ENCODE measurements at places on chromosomes 5 and 9. TPM values are rescaled to one million over a fixed set of nuclear protein-coding genes. Genes with fewer than 3 reads are reported as not detected.

- H3K27ac ChIP-seq: no peak overlapping the region
- no peaks in the 10 kb centered on the region for H3K36me3 ChIP-seq
- peaks cover 45% of the 10 kb centered on the region for H3K27me3 ChIP-seq
- H3K4me1 ChIP-seq: peaks cover 6% of the 10 kb centered on the region
- DNase-seq: no peak
These were observed 224.6 kb downstream of the SYK start for GRCh38 chr9:91026266-91026665.

Gene MARCHF11
- total RNA-seq: not detected

Gene CD74
- 455 TPM for total RNA-seq

- no peaks in the 10 kb centered on the region for H3K27me3 ChIP-seq
- no peak for DNase-seq
- no peak overlapping the region for H3K27ac ChIP-seq
- no peak overlapping the region for H3K4me3 ChIP-seq
These were observed 79.6 kb upstream of the FREM1 start for GRCh38 chr9:14989811-14990210.

DNA sequence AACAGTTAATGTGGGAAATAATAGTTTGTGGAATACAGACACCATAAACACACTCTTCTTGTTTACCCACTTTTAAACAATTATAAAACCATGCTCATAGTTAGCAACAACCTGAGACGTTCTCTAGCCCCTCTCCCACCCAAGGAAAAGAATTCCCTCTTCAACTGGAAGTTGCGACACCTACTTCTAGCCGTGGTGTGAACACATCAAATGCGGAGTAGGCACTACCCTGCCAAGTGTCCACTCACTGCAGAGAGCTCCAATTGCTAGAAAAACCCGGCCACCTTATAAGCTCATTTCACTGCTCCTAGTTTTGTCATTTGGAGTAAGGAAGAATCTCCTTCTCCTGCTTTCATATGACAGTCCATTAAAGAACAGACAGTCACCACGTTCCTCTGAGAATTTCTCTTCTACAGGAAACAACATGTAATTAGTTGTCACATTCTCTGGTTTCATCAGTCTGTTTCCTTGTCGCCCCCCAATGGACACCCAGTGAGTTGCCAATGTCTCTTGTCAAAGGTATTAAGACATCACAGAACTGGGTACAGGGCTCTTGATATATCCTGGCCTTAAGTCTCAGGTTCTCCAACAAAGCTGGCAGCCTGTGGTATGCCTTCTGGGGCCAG, 47.3 kb downstream of the PRLR start:
- no peak overlapping the region for H3K27ac ChIP-seq
- H3K4me3 ChIP-seq: no peak overlapping the region
- H3K36me3 ChIP-seq: no peaks in the 10 kb centered on the region
- H3K4me1 ChIP-seq: no peaks in the 10 kb centered on the region

- no peaks in the 10 kb centered on the region for H3K27me3 ChIP-seq
- no peaks in the 10 kb centered on the region for H3K36me3 ChIP-seq
- no peak for DNase-seq
- no peak overlapping the region for H3K4me3 ChIP-seq
These were observed 444.8 kb downstream of the SPOCK1 start for GRCh38 chr5:137054335-137054734.

DNA sequence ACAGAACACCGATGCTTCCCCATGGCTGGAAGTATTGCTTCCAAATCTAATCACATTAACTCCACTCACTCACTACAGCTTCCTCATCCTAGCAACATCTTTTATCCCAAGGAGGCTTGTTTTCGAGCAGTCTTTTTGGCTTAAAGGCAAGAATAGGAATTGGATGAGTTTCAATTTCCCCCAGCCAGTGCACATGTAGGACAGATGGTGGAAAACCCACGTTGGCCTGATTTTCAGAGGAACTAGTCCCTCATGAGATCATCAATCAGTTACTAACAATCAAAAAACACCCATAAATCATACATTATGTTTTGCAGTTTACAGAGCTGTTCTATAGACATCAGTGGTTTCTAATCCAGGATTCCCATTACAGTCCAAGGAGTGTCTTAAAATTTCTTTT, 48.5 kb upstream of the AGXT2 start:
- H3K4me1 ChIP-seq: peaks cover 6% of the 10 kb centered on the region
- no peak overlapping the region for H3K4me3 ChIP-seq
- no peaks in the 10 kb centered on the region for H3K36me3 ChIP-seq
- no peak for DNase-seq
- H3K27me3 ChIP-seq: peaks cover 21% of the 10 kb centered on the region

Gene SLC45A2
- total RNA-seq: not detected

Gene WNT8A
- not detected for total RNA-seq

DNA sequence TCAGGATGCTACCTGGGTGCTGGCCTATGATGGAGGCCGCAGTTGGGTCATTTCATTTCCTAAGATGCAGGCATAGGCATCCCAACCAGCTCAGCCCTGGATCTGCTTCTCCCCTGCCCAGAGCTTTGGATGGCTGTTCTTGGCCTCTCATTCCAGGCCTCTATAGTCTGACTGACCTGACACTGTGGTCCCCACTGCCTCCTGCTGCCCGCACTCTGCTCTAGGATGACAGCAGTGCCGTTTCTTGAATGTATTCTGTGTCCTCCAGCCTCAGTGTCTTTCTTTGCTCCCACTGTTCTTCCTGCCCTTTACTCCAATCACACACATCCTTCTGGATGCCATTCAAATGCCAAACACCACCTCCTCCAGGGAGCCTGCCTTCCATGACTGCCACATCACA, 235.7 kb downstream of the HSPA4 start:
- DNase-seq: peak; percentile 45
- no peaks in the 10 kb centered on the region for H3K27me3 ChIP-seq
- H3K36me3 ChIP-seq: no peaks in the 10 kb centered on the region
- H3K4me3 ChIP-seq: no peak overlapping the region

Gene CER1
- total RNA-seq: not detected

GRCh38 chr5:164951570-164951969, 1446.2 kb downstream of the MAT2B start:
- DNase-seq: no peak
- no peaks in the 10 kb centered on the region for H3K4me1 ChIP-seq
- H3K27ac ChIP-seq: no peak overlapping the region
- H3K4me3 ChIP-seq: no peak overlapping the region
- H3K36me3 ChIP-seq: no peaks in the 10 kb centered on the region

- H3K4me3 ChIP-seq: peak overlapping the region; percentile 71
- H3K27me3 ChIP-seq: peaks cover 18% of the 10 kb centered on the region
- H3K27ac ChIP-seq: no peak overlapping the region
- peak; percentile 52 for DNase-seq
- H3K4me1 ChIP-seq: peaks cover 7% of the 10 kb centered on the region
These were observed 9.3 kb downstream of the OBP2B start for GRCh38 chr9:133199648-133200321.

GRCh38 chr9:86097510-86098224, 1.7 kb downstream of the GOLM1 start:
- no peak for DNase-seq
- no peak overlapping the region for H3K4me3 ChIP-seq
- peaks cover 7% of the 10 kb centered on the region for H3K4me1 ChIP-seq

- H3K4me3 ChIP-seq: no peak overlapping the region
- no peak for DNase-seq
- no peaks in the 10 kb centered on the region for H3K4me1 ChIP-seq
- no peak overlapping the region for H3K27ac ChIP-seq
- H3K36me3 ChIP-seq: no peaks in the 10 kb centered on the region
These were observed 112.2 kb downstream of the PIP5K1B start for GRCh38 chr9:68817079-68817875.

Gene CHD1
- 66.4 TPM for total RNA-seq
